ENCODE measurements at places on chromosomes 12 and 14.

DNA sequence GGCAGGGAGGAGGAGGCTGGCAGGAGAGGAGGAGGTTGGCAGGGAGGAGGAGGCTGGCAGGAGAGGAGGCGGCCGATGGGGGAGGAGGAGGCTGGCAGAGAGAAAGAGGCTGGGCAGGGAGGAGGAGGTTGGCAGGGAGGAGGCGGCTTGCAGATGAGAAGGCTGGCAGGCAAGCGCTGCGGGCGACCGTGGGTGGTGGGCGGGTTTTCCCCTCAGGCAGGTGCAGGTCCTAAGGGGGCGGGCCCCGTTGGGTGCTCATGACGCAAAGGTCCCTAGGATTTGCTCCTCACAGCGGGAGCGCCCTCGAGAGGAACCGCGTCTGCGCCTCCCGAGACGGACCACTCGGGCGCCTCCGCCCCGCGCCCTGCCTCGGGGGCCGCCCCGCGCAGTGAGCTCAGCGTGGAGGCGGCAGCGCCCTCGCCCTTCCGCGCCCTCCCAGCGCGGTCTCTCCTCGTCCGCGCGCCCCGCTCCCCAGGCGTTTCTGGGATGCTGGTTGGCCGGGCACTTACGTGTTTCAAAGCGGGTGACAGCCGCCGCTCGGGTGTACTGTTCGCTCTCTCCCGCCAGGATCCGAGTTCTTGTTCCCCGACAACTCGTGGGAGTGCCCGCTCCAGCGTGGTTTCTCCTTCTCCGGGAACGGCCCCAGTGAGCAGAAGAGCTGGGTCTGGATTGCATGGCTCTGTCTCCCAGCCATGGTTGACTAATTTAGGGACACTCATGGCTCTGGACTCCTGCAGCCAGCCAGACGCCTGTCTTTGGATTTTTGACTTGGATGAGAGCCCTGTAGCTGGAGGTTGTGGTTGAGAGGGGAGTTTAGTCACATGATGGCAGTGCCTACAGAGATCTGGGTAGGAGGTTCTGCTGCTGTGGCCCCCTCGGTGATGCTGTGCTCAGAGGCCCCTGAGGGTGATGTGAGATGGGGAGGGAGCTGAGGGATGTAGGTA is 64.1 kb upstream of the PPP4R3A start:
- DNase-seq: peak; percentile 2

DNA sequence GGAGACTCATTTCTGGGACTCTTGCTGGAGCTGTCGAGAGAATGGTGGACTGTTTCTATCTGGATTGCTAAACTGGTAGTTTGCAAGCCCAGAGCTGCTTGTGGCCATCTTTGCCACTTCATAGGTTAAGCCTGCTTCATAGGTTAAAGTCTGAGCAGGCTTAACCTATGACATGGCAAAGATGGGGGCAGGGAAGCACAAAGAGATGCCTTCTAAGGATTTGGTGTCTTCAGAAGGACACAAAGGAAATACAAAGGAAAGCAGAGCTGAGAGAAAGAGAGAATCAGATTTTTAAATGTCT is 78.4 kb upstream of the MAX start:
- no peak for DNase-seq

- peak; percentile 15 for DNase-seq
Observed at GRCh38 chr12:47346251-47347019, 266.7 kb upstream of the AMIGO2 start.

GRCh38 chr12:25433581-25434325 is 119.3 kb downstream of the LMNTD1 start:
- DNase-seq: no peak

DNA sequence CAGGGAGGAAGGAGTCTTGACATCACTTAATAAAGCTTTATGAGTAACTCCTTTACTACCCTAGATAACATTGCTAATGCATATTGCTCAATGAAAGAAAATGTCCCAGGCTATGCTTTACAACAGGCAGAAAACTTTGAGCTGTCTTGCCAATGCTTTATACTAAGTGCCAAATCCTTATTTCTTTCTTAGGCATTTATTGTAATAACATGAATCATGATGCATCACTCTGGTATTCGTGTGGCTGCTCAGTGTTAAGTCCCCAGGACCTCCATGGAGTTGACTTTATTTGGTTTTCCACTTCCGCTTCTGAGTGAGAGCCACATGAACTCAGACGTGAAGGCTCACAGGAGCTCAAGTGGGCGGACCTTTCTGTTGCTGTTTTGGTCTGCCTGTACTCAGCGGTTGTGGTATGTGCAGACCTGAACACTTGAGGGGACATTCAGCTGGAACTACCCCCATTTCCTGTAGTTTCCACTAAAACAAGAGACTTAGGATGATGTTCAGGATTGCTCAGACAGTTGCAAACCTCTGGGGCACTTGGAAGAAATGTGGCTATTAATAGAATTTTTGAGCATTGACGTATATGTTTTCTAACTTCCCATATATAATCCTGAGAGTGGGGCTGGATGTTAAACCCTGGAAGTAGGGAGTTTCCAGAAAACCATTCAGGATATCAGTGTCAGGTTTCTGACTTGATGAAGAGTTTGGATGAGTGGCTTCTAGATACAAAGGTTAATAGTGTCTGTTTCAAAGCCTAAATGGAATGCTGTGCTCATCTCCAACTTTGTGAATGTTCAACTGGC is 258.6 kb downstream of the MSRB3 start:
- no peak for DNase-seq

DNA sequence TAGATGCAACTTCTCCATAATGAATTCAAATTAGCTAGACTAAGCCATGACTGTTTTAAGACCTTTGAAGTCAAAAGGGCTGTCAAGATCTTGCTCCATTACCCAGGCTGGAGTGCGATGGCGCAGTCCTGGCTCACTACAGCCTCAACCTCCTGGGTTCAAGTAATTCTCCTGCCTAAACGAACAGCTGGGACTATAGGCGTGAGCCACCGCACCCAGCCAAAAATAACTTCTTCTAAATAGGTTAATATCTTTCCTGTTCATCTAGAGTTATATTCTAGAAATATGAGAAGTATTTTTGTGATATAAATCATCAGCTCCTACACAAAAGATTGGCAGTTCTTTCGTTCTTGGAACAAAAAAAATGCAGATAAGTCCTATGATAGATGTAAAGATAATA is 39.6 kb upstream of the SOS2 start:
- no peak for DNase-seq

- no peak for DNase-seq
Observed at GRCh38 chr12:14952299-14952921, 9.0 kb downstream of the ARHGDIB start.

GRCh38 chr12:106721915-106722314 is 52.6 kb upstream of the RIC8B start:
- no peak for DNase-seq

GRCh38 chr12:92421701-92422100 is 276.1 kb upstream of the BTG1 start:
- DNase-seq: no peak

GRCh38 chr12:4745249-4745648 is 25.0 kb downstream of the GALNT8 start:
- DNase-seq: no peak

Measured in NCI-H1436 treated with DMSO at 0.1 percent for 48 hours (cell line).